Stimulated activated CD8-positive, alpha-beta memory T cell treated with anti-CD3 and anti-CD28 coated beads, Interleukin-15, amount 100 ng/mL, for 48 hours (primary cell): ENCODE measurements at places on chromosomes 4 and X.

- DNase-seq: no peak
Measured at GRCh38 chr4:176034499-176034898, 31.1 kb upstream of the WDR17 start.

- no peak for DNase-seq
Measured at GRCh38 chrX:3522101-3522650, 175.7 kb upstream of the MXRA5 start.

DNA sequence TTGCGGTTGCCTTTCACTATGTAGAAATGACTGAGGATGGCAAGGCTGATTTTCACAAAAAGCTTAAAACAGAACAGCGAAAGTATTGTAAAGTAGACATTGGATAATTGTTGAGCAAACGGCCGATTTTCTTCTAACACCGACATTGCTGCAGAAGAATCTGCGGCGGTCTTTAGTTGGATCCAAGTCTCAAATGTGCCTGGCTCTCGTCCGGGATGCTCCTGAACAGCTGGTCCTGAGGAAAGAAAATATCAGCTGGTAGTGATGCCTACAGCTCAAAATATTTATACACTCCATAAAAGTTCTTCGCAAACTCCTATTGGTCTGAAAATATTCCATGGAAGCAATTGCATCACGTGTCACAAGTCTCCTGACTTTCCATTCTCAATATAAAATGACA is at the start of gene ASB5:
Gene ASB5, minus strand, starts transcription at position 260 of the 400 bp plus-strand sequence. Its CDS starts 114 bp downstream, at position 146.
- DNase-seq: no peak

GRCh38 chr4:76783836-76784235 is 114.1 kb downstream of the SOWAHB start:
- no peak for DNase-seq

- no peak for DNase-seq
Measured at GRCh38 chr4:181213551-181213950, 1029.7 kb upstream of the TENM3 start.
